ENCODE measurements at places on chromosomes 4 and X.

GRCh38 chr4:124737619-124738018 is 25.1 kb upstream of the ANKRD50 start:
- DNase-seq = no peak

DNA sequence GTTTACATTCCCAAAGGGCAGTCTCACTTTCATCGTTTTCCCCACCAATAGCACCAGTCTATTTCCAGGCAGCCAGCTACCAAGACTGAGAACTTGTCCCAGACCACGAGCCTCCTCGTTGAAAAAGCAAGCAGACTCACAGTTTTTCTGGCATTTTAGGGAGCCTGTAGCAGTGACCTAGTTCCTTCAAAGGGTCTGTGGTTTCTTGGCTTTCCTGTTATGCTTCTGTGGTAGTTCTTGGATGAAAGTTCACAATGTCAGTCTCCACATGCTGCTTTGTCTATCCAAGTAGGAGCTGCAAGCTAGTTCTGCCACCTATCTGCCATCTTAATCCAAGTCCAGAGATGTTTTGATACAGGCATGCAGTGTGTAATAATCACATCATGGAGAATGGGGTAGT is 151.6 kb upstream of the ZC4H2 start:
- no peak for DNase-seq

- no peak for DNase-seq
Observed at GRCh38 chr4:32462944-32463343, 1742.8 kb downstream of the PCDH7 start.

DNA sequence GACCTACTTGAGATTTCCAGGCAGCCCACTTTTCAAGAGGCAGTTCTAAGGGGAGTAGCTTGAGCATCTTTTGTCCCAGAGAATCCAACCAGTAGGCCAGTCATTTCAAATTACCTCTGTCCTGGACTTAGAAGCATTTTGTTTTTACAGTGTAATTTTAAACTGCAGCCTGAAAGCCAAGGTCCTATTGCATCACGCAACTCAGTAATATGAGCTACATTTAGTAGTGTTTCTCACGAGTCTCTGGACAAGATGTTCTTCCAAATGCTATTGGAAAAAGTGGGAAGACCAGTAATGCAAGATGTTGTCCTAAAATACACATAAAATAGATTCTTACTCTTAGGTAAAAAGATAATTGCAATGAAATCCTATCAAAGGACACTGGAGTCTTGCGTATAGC is 182.5 kb upstream of the ARX start:
- DNase-seq = no peak

DNA sequence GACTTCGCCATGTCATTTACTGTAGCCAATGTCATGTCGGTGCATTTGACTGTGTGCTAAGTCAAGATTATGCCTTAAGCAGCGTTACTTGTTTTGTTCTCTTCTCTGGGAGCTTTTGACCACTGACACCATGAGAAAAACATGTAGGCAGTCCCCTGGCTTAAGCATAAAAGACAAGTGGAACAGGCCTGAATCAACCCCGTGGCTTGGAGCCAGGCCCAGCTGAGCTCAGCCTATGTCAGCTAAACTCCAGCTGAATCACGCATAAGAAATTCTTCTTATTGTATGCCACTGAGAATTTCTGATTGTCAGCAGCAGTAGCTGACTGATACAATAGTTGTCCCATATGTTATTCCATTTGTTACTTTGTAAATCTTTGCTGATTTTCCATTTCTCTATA is 261.9 kb downstream of the CBLL2 start:
- no peak for DNase-seq
